ENCODE measurements at places on chromosomes 2 and 18. TPM values are rescaled to one million over a fixed set of nuclear protein-coding genes. Genes with fewer than 3 reads are reported as not detected.

GRCh38 chr2:139142252-139142880 is 362.2 kb upstream of the NXPH2 start:
- DNase-seq = no peak

DNA sequence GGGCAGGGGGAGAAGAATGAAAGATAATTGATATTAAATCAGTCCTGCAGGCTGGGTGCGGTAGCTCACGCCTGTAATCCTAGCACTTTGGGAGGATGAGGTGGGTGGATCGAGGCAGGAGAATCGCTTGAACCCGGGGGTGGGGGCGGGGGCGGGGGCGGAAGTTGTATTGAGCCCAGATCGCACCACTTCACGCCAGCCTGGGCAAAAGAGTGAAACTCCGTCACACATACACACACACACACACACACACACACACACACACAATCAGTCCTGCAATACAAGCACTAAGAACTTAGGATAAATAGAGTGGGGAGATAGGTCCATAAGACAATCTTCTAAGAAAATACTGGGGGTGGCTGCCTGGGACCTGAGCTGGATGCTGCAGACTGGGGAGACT is 15.1 kb upstream of the PKDCC start:
- DNase-seq = no peak

GRCh38 chr2:190446750-190447516 is 38.8 kb downstream of the MFSD6 start:
- no peak for DNase-seq

GRCh38 chr2:127063701-127064590 is 43.0 kb downstream of the BIN1 start:
- no peak for DNase-seq

CERKL gene
- total RNA-seq = not detected

DTNA gene
- 12.1 TPM for total RNA-seq

CYP26B1 gene
- 0.07 TPM for total RNA-seq

DNA sequence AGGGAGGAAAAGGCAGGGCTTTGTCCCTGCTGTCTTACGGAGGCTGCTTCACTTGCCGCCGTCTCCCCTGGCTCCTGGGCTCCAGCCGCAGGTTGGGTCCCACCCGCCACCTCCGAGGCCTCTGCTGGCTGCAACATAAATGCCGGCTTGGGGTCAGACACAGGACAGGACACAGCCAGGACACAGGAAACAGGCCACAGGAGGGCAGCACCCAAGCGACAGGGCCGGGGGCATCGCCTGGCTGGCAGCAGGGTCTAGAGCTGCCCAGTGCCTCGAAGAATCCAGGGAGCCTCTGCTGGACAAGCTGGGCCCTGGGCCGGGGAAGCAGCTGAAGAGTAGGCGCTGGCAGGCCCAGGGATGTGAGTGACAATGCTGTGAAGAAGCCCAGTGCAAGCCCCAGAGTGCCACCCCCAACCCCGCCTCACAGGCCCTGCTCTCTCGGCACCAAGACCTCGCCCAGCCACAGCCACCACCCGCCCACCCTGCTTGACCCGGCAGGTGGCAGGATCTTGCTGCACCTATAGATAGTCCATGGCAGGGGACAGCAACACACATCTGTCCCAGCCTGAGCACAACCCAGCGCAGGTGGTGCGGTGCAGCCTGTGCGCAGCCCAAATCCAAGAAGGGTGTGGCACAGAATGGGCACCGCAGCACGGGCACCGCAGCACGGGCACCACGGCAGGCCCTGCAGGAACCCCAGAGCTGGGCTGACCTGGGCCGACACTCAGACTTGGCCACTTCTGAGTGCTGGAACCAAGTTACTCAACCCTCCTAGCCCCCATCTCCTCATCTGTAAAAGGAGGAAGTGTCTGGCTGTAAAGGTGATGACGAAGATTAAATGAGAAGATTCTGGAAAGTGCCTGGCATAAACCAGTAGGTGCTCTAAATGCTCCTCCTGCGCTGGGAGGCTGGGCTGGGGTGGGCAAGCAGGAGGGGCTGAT is 55.6 kb downstream of the BIN1 start:
- no peak for DNase-seq

DNA sequence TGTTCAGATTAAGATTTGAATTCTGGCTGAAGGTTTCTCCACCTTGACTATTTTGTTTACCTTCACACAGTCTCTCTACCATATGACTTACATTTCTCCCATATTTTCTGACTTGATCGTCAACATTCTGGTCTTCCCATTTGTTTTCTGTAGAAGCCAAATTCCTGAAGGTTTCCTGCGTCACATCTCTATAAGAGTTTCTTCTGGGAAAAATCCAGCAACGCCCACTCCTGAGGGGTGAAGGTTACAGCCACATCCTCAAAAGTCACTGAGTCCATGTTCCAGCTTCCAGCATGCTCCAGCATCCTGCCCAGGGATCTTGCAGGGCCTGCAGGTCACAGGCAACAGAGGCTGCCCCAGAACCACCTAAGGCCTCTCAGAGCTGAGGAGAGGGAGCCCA is 47.5 kb downstream of the NBEAL1 start:
- no peak for DNase-seq

AKAIN1 gene
- total RNA-seq = not detected

KCNG2 gene
- not detected for total RNA-seq
